ENCODE measurements at places on chromosomes 6 and 20.

GRCh38 chr6:117906507-117906957 lies 532 bp upstream of the SLC35F1 start:
- no peaks in the 10 kb centered on the region for H3K36me3 ChIP-seq
- H3K4me1 ChIP-seq = peaks cover 19% of the 10 kb centered on the region
- no peaks in the 10 kb centered on the region for H3K27me3 ChIP-seq
- peak overlapping the region; percentile 70 for H3K4me3 ChIP-seq

GRCh38 chr6:49300443-49300842 lies 162.6 kb downstream of the MMUT start:
- no peaks in the 10 kb centered on the region for H3K27me3 ChIP-seq
- no peak overlapping the region for H3K4me3 ChIP-seq
- no peak for DNase-seq
- H3K36me3 ChIP-seq = no peaks in the 10 kb centered on the region

DNA sequence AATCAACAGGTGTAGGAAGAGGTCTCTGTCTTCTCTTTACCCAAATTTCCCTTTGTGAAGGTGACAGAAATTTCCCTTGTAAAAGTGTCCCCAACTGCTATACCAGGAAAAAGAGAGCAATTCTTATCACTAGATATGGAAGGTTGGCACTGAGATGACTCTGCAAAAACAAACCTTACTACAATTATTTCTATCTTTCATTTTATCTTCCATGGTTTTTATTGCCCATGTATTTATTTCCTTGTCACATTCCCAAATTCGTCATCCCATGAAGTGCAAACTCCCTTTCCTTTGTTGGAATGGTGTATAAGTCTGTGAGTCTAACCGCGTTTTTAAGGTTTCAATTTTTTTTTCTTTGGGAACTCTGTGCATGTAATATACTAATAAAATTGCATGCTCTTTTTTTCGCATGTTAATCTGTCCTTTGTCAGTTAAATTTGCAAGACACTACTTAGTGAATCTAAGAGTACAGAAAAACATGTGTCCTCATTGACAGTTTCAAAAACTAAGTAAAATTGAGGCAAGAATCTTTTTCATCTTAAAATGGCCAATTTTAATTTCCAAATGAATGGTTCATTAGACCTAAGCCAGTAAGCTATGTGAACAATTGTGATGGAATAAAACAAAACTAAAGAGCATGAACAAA lies 35.4 kb upstream of the HFE start:
- no peaks in the 10 kb centered on the region for H3K27me3 ChIP-seq
- no peak for DNase-seq
- no peaks in the 10 kb centered on the region for H3K36me3 ChIP-seq
- H3K4me1 ChIP-seq = no peaks in the 10 kb centered on the region
- no peak overlapping the region for H3K27ac ChIP-seq
- H3K4me3 ChIP-seq = no peak overlapping the region

GRCh38 chr6:162543221-162543620 lies 184.3 kb downstream of the PRKN start:
- no peak for DNase-seq
- no peak overlapping the region for H3K4me3 ChIP-seq
- no peaks in the 10 kb centered on the region for H3K27me3 ChIP-seq
- H3K27ac ChIP-seq = no peak overlapping the region
- H3K36me3 ChIP-seq = no peaks in the 10 kb centered on the region
- H3K4me1 ChIP-seq = no peaks in the 10 kb centered on the region

DNA sequence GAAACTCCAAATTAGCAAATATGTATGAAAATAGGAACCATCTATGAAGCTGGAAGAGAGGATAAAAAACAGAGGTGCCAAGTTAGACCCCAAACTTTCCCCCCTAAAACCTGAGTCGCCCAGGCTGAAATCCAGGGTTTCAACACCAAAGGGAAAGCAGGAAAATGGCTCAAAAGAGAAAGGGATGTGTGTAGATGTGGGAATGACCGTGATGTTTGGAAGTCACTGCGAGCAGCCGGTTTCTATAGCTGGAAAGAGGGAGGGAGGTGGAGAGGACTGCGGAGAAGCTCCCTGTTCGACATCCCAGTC lies 4.5 kb downstream of the RING1 start:
- no peaks in the 10 kb centered on the region for H3K27me3 ChIP-seq
- no peak overlapping the region for H3K27ac ChIP-seq
- peaks cover 10% of the 10 kb centered on the region for H3K36me3 ChIP-seq
- H3K4me3 ChIP-seq = peak overlapping the region; percentile 76
- no peak for DNase-seq

All from thoracic aorta (tissue), 2 donors.